ENCODE measurements at places on chromosomes 3 and 15.

DNA sequence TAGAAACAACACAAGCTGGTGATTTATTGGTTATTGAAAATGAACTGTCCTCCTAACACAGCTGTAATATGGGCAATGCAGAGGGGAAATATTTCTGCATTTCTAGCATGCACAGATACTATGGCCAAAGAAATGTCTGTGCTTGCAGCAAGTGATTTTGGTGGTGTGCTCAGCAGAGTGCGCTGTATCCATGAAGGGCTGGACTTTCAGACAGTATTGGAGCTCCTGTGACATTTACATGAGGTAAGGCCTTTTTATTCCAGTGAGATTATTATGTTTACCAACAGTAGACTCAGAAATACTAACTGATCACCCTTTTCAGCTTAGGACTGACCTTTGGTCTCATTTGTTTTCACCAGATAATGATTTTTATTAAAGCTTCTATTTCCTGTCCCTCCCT, 1302.6 kb upstream of the EPHA6 start:
- no peak for DNase-seq

DNA sequence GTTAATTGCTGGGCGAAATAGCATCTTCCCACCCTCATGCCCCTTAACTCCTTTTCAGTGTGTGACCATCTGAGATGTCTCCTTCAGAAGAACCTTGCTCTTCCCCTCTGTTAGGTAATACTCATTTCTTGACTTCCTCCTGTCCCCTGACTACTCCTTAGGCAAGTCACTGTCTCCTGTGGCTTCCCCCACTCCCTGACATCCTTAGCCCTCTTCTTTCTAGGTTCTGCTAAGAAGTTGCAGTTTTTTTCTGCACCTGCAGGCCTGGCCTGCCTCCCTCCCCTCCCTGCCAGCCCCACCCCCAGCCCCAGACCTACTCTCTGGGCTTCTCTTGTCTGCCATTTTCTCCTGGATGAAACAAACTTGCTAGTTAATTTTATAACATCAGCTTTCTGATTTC, 15.2 kb upstream of the EID1 start:
- DNase-seq = peak; percentile 37

DNA sequence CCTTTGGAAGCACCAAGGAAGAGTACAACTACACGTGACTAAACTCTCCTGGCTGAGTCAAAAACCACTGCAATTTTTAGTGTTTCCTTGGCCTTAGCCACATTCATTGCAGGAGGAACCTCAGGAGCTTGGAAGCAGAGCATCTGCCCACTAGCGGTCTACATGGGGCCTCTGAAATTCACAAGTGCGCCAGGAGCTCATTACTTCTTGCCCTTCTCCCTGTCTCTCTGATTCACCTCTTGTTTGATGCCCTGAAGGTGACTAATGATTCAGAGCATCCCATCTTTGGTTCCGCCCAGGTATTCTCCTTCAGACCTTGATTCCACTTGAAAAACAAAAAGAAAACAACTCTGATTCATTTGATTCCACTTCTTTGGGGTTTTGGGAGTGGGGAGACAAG, 201.1 kb upstream of the LPP start:
- peak; percentile 8 for DNase-seq

DNA sequence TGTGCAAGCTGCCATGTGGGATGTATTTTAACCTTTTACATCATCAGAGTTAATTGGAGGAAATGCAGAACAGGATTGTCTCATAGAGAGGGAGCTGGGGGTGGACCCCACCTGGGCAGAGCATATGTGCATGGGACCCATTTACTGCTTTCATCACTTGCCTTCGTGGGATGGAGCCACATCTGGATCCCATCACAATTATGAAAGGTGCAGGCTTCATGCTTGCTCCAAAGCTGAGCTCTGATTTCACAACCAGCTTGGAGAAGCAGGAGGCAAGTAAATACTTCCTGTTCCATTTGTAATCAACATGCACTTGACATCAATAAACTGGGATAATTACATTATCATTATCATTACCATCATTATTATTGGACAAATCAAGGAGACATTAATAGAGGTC, 161.9 kb downstream of the ALDH1A2 start:
- DNase-seq = no peak

DNA sequence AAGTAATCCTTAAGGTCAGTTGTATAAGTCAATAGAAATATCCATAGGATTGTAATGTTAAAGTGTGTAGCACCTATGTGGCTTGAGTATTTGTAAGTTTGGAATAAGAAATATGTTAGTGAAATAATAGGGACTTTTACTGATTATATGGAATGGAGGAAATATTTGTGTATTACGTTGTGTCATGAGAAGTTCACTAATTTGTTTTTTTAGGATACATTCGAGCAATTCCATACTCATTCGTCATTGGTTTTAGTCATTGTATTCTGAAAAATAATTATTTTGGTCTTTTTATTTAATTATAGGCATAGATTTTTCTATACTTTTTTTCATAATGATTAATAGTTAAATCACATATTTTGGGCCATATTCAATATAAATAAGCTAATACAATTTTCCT, 21.0 kb downstream of the MBNL1 start:
- no peak for DNase-seq

DNA sequence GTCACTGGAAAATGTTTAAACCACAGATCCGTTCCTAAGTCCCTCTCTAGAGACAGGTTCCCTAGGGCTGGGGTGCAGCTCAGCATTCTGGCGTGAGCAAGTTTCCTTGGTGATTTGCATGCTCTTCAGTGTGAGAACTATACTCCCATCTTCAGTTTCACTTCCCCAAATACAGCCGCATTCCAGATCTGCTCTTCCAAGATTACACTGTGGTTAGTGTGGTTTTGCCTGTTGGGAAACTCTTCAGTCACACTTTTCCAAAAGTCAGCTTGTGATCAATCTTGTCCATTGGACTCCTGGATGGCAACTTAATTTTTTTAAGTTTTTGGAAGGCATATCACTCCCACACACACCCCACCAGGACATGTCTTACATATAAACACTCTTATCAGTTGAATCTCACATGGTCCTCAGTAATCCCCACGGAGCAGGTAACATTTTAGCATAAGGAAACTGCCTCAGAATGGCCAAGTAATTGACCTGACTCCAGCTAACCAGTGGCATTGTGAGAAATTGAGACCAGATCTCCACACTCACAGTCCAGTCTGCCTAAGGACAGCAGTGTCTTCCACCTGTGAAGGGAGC, 33.5 kb upstream of the PTPN23 start:
- DNase-seq = peak; percentile 96

DNA sequence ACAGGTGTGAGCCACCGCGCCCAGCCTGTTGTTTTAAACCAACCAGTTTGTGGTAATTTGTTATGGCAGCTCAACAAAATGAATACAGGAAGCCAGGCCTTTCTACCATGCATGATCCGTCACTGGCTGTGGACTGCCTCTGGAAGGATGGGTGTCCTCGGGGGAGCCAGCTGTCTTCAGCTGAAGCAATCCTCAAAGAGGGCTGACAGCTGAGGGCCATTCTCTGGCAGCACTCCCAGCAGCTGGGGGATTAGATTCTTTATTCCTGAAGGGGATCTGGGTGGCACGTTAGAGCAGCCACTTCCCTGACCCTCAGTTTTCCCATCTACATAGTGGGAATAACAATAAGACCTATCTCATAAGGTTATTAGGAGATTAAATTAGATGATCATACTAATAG, 24.4 kb downstream of the POLR2M start:
- no peak for DNase-seq

- DNase-seq = peak; percentile 46
Measured at GRCh38 chr3:152335273-152335672, 66.5 kb downstream of the MBNL1 start.

DNA sequence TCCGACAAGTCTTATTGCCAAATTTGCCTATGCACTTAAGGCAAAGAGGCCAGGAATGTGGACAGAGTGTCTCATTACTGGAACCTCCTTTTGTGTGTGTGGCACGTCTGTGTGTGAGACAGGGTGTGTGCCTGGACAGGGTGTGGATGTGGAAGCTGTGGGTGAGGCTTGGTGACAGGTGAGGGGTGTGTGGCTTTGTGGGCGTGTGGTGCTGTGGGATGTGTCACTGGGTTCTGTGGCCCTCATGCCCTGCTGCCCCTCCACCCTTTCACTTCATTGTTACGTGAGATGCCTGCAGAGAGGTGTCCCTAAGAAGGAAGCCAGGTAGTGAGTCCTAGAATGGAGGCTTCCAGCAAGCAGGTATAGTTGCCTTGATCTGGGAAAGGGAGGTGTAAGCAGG, 244.0 kb upstream of the CHRNA7 start:
- no peak for DNase-seq

DNA sequence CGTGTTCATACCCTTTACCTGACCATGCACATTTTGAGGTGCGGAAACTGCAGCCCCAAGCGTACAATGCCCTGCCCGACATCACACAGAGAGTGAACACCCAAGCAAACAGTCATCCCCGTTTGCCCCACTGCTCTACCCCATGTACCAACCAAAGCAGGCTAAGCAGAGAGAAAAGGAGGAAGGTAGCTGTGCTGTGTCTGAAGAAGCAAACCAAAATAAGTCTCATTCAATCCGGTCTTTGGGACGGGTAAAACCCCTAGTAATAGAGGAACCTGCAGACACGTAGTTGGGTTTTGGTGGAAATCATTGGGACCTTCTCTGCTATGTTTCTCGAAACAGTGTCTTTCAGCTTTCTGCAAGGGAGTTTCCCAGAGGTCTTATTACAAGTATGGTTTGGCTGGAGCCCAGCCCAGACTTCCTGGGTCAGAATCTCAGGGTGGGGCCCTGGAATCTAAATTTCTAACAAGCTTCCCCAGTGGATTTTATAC, 164.6 kb upstream of the HES1 start:
- no peak for DNase-seq

- peak; percentile 76 for DNase-seq
Measured at GRCh38 chr3:14418296-14419250, 16.2 kb downstream of the SLC6A6 start.

GRCh38 chr3:44359146-44359751, 20.7 kb downstream of the TCAIM start:
- no peak for DNase-seq

DNA sequence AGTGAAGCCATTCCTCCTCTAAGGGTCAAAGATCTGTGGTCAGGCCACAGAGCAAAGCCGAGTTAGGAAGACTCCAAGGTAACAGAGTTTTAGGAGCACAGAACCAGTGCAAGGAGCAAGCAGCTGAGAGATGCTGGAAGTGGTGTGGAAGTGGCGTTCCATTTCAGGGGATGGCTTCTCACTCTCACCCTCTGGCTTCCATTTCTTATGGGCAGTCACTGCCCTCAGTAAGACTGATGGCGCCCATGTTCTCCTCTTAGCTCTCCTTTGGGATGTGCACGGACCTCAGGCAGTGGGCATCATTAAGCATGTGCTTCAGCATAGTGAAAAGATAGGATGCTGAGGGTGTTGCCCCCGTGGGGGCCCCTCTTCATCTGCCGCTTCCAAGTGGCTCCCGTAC, 90.3 kb downstream of the ASB7 start:
- no peak for DNase-seq

DNA sequence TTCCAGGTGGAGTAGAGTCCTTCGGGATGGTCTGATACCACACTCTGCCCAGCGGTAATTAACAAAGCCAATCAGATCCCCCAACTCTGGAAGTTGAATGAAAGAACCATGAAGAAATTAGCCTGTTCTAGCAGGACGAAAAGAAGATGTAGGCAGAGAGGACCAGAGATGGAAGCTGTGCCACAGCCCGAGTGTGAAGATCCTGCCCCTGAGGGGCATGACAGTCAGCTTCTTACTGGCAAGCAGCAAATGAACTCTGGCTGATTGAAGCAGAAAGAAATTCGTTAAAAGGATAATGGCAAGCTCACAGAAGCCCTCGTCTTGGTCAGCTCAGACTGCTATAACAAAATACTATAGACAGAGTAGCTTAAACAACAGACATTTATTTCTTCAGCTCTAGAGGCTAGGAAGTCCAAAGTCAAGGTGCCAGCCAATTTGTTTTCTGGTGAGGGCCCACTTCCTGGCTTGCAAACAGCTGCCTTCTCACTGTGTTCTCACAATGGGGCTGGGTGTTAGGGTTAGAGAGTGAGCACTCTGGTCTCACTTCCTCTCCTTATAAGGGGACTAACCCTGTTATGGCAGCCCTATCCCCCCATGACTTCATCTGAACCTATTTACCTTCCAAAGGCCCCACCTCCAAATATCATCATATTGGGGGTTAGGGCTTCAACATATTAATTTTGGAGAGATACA, 307.1 kb downstream of the VPS13C start:
- no peak for DNase-seq

GRCh38 chr3:127714866-127715265, 42.1 kb downstream of the ABTB1 start:
- DNase-seq = no peak

- no peak for DNase-seq
Measured at GRCh38 chr3:48243886-48244285, 3.0 kb downstream of the ZNF589 start.

GRCh38 chr3:116716490-116716889, 6.9 kb downstream of the TUSC7 start:
- no peak for DNase-seq

DNA sequence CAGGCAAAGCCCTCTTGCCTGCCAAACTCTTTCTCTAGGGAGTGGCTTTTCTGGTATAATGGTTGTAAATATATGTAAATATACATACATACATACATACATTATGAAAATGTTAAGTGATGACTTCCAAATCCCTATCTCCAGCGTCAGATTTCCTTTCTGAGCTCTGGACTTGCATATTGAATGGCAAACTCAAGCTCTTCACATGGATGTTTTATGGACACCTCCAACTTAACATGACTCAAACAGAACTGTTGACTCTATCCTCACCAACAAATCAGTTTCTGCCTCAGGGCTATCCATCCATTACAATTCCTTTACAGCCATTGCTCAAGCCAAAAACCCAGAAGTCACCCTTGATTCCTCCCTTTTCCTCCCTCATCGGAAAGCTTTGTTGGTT, 45.1 kb downstream of the ADAMTSL3 start:
- DNase-seq = no peak

- no peak for DNase-seq
Measured at GRCh38 chr3:169110633-169111032, 552.9 kb downstream of the MECOM start.

DNA sequence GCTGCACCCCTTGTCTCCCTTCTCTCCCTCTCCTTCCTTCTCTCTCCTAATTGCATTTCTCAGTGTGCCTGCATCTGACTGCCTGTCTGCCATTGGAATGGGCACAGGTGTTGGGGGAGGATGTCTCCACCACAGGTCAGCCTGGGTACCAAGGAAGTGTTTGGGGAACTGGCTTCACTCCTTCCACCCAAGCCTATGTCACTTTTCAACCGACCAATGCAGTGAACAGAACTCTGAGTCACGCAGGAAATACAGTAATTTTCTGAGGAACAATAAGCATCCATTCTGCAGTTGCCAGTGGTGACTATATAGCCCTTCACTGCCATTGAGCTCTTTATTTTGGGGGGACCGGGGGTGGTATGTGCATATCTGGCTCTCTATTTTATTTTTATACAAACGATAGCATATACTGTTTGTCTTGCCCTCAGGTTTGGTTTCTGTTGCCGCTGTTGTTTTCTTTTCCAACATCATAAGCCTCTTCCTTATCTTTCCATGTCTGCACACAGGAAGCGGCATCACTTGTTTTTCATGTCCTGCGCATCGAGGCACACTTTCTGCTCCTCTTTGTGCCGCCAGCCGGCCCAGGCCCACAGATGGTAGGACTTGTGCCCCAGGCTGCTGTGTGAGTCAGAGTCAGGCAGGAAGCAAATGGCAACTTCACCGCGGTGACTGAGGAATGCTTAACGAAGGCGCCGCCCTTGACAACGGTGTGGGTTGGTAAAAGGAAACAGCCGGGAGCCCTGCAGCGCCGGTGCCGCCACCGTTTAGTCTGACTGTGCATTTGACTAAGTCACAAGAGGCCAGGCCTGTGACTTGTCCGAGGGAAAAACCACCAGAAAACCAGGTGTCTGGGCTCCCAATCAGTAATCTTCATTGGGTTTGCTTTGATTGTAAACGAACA, 21.1 kb upstream of the CDCP1 start:
- DNase-seq = peak; percentile 91

GRCh38 chr15:85858586-85859375, 64.1 kb upstream of the KLHL25 start:
- peak; percentile 49 for DNase-seq
